ENCODE measurements at places on chromosomes 2 and 18.

DNA sequence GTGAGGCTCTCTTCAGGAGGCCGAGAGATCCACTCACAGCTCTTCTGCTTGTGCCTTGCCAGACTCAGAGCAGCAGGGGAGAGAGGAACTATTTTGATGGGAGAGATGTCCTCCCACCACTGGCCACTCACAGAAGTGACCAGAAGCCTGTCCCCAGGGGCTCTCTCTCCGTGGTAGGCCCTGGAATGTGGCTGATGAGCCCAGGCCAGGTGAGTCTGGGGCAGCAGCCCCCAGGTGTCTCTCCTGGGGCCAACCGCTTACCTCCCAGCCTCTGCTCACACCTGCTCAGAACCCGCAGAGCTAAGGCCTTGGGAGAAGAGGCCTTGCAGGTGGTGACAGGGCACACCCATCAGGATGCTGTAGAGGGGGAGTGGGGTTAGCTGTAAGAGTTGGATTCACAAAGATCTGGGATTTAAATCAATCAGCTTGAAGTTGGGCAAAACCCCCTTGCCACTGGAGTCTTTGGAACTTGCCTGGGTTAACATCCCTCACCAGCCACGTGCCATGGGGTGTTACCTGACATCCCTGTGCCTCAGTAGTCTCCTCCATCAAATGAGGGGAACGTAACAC lies 29.1 kb upstream of the ASB18 start:
- DNase-seq: no peak

GRCh38 chr2:129661935-129662334 lies 317.5 kb upstream of the RAB6C start:
- DNase-seq: no peak

- no peak for DNase-seq
These were observed 324.9 kb downstream of the LPIN1 start for GRCh38 chr2:12071318-12071717.

DNA sequence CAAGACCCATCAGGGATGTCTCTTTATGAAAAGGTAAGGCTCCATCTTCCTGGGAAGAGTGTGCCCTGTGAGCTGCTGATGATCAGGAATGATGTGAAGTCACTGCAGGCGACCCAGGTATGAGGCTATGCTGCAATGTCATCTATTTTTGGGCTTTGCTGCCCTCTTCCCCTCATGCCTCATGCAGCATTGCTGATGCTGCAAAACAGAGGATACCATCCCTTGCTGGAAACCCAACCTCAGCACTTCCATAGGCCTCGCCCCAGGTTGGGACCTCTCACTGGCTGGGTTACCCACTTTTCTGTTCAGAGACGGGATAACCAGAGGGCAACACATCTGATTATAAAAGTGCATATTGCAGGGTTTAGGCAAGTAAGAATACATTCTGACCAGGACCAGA lies 255.8 kb downstream of the L3MBTL4 start:
- no peak for DNase-seq

DNA sequence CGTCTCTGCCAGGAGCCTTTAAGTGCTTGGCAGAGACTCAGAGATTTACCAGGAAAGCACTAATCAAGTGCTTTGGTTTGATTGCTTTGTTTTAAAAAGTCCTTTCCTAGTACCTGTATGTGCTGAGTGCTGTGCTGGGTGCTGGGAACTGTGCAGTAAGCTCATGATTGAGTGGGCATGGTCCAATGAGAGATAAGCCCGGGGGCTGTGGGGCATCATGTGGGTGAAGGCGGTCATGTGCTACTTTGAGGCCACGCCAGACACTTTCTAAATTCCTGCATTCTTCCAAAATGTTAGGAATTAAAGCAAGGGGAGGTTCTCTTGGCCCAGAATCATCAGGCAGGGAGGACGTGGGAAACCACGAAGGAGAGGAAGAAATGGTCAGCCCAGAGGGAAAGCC lies 109.0 kb downstream of the ACAA2 start:
- DNase-seq: no peak

- no peak for DNase-seq
These were observed 29.2 kb upstream of the LDAH start for GRCh38 chr2:20852139-20852538.

- no peak for DNase-seq
These were observed 681.0 kb upstream of the GCFC2 start for GRCh38 chr2:76391678-76392077.

GRCh38 chr2:229725716-229726574 lies 11.6 kb upstream of the DNER start:
- no peak for DNase-seq

DNA sequence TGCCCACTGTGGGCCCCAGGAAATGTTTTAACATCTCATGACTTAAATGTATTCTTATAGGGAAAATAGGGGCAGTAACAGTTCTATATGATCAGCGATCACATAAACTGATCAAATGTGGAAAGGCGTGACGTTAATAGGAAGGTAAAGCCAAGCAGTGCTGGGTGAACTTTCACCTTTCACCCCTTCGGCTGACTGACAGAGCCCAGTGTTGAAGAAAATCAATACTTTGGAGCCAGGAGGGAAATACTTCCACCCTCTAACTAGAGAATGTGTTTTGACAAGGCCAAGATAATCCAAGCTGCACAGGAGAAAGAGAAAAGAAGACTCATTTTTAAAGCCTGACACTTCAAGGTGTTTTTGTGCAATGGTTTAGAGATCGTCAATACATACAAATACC lies 116.5 kb upstream of the BOD1L2 start:
- DNase-seq: no peak

DNA sequence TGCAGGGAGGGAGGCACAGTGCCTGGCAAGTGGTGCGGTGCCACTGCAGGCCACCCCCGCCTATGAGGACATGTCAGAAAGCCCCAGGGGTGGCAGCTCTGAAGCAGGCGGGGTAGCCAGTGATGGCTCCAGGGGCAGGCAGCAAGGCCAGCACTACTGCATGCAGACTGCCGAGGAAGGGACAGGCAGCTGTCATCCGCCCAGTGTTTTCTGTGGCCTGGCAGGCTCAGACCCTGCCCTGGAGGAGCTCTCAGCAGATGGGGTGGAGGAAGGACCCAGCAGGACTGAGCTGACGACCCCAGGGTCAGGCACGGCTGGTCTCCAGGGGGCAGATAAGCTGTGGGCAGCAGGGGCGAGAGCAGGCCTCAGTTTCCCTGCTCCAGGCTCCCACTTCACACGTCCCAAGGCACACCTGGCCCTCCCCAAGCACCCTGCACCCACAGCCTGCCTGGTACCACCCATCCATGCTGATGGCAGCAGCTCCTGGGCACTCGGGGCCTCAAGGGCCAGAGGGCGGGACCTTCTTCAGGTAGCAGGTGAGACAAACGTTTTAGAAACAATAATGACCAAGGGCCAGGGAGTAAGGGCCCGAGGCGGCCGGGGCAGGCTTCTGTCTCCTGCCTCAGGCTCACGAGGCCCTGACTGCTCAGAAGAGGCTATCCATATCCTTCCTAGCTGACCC lies 48.5 kb downstream of the HS6ST1 start:
- no peak for DNase-seq

GRCh38 chr18:59006461-59007067 lies 133.1 kb upstream of the SEC11C start:
- no peak for DNase-seq

- DNase-seq: no peak
These were observed 38.8 kb upstream of the SMAD7 start for GRCh38 chr18:48989304-48990303.

- no peak for DNase-seq
These were observed 53.2 kb upstream of the CCDC85A start for GRCh38 chr2:56130463-56131070.

GRCh38 chr18:46042571-46043123 lies 29.4 kb downstream of the PSTPIP2 start:
- DNase-seq: no peak

GRCh38 chr18:79799619-79800370 lies 2.1 kb downstream of the KCNG2 start:
- no peak for DNase-seq

GRCh38 chr2:16040271-16041010 lies 100.1 kb downstream of the MYCN start:
- DNase-seq: no peak

DNA sequence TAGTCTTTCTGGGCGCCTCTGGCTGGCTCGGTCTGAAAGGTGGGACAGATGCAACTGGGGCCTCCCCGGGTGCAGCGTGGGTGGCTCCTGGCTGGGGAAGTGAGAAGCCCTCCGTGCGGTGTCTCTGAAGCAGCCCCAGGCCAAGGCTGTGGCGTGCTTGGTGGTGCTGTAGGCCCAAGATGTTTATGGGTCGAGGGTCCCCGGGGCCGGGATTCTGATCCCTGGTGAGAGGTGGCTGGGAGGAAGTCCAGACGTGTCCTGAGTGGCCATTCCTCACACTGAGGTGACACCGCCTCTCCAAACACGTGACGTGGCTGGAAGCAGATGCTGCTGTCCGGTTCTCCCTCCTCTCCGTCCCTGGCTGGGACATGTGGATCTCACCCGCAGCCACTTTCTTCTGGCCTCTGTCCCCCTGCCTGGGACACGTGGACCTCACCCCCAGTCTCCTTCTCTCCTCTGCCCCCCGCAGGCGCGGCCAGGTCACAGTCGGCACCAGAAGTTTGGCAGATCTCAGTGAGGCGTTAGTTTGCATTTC lies 12.6 kb downstream of the RTP5 start:
- peak; percentile 67 for DNase-seq

- DNase-seq: no peak
These were observed 123.5 kb downstream of the ZNF516 start for GRCh38 chr18:76371301-76372203.

DNA sequence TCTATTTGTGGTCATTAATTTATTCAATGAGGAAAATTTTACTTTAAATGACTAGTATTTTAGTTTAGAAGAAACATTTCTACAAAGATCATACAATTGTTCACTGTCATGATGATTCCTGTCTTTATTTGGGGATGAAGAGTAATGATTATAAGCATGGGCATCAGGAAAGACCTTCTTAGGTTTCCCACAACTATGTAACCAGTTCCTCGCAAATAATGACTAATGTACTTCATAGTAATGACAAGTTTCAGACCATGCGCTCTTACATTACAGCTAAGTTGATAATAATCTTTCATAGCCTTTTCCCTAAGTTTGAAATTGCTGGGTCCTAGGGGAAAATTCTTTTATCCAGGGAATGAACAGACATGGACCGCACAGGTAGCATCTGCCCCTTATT lies 90.5 kb downstream of the MYO5B start:
- DNase-seq: no peak

GRCh38 chr2:68458981-68459380 lies 8.1 kb downstream of the FBXO48 start:
- no peak for DNase-seq

- DNase-seq: no peak
These were observed 36.8 kb upstream of the UNC80 start for GRCh38 chr2:209734805-209735204.

GRCh38 chr18:12652861-12653401 lies 5.0 kb downstream of the SPIRE1 start:
- DNase-seq: no peak

GRCh38 chr18:61360404-61361383 lies 27.5 kb downstream of the CDH20 start:
- DNase-seq: no peak

DNA sequence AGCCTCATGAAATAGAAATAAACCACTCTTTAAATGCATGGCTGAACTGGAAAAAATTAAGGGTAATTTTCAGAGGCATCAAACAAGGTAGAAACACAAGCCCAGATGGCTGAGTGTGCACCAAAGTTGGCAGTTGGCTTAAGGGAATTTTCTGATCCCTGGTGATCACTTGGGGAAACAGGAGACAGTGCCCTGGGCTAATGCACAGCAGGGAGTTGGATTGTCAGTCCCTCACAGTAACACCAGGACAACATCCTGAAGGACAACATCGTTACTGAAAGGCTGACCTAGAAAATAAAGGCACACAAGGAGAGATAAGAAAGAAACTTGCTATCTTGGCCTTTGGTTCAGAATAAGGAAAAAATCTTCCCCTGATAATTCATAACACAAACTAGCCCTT lies 417.0 kb downstream of the SLC4A3 start:
- no peak for DNase-seq

- no peak for DNase-seq
These were observed 3.5 kb downstream of the RETREG2 start for GRCh38 chr2:219181531-219181930.

- DNase-seq: no peak
These were observed 105.3 kb downstream of the ZNF407 start for GRCh38 chr18:74702950-74703349.

DNA sequence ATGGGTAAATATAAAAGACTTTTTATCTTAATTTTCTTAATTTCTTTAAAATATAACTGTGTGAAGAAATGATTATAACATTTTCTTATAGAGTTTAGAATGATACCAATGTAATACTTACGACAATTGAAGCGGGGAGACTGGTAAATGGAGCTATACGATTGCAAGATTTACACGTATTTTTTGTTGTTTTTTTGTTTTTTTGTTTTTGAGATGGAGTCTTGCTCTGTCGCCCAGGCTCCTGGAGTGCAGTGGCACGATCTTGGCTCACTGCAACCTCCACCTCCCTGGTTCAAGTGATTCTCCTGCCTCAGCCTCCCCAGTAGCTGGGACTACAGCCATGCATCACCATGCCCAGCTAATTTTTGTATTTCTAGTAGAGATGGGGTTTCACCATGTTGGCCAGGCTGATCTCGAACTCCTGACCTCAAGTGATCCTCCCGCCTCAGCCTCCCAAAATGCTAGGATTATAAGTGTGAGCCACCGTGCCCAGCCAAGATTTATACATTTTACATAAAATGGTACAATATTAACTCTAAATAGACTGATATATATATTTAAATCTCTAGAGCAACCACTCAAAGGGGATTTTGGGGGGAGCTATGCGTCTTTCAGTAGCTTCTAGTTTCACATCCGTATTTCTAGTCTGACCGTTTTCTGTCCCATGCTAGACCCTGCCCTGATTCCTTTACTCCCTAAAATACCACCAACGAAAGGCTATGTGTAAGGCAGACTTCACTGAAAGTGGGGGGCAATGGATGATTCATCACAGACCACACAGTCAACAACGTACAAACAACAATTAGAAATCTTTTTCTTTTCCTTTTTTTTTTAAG lies 28.2 kb upstream of the ATG16L1 start:
- no peak for DNase-seq

DNA sequence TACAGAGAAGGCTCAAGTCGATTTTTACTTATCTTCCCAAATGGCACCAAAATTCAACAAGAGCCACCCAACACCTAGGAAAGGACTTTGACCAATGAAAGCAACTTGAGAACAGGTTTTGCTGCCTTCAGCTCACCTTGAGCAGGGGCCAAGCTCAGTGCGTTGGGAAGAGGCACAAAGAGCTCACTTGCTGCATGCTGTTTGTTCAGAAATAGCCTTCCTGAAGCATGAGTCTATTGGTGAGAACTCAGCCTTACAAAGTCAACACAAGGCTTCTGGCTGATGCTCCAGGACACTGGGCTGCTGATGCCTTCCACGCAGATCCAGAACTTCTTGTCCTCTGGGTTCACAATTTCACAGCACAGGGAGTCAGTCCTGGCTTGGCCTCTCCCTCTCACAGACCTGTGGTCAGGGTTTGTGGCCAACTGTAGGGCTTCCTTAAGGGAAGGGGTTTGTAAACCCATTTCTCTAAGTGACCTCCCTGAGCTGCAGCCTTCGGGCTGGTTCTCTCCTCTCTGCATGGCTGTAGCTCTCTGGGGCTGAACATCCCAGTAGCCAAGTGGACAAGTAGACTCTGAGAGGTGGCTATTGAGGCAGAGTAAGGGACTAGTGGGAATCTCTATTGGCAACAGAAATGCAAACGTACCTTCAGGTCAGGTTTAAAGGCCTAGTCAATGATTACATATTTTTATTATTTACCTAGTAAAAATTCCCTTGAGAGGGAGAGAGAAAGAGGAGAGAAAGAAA lies 124.7 kb upstream of the GATA6 start:
- no peak for DNase-seq

- DNase-seq: no peak
These were observed 598 bp upstream of the C2orf69 start for GRCh38 chr2:199910338-199911051.

GRCh38 chr2:69298261-69298660 lies 88.8 kb downstream of the GFPT1 start:
- no peak for DNase-seq
